HCEC 1CT (cell line): ENCODE measurements at places on chromosomes 11 and 22.

DNA sequence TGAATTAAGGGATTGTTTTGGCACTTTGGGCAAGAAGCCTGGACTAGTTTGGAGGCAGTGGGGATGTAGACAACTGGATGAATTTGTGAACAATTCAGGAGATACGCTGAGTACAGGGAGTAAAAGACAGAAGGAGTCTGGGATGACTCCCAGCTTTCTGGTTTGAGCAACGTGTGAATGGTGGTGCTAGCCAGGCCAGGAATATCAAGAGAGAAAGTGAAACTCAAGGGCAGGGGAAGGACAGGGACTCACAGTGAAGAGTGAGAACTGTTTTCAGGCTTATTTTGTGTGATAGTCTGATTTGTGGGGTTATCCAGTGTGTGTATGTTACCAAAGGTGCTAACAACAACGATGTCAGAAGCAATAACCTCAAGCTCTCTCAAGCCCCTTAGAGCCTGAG lies 15.9 kb downstream of the CHRM1 start:
- no peak for DNase-seq

- no peak for DNase-seq
Measured at GRCh38 chr11:88814076-88814475, 251.7 kb downstream of the GRM5 start.

DNA sequence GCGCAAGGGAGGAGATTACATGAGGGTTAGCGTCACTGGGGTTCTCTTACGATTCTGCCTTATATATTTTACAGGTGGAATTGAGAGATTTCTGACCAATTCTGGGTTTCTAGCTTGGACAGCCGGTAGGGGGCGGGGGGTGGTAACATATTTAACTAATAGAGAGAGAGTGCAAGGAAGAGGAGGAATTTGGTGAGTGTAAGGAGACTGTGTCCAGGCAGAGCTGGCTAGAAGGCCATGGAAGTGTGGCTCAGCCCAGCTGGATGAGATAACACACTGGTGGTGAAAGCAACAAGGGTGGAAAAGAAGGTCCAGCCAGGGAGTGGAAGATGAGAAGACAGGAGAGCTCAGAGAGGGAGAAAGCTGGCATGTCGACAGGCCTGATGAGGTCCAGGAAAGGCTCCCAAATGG lies 56.5 kb downstream of the ST3GAL4 start:
- DNase-seq = no peak

- no peak for DNase-seq
Measured at GRCh38 chr11:44244639-44245310, 65.2 kb downstream of the ALX4 start.

DNA sequence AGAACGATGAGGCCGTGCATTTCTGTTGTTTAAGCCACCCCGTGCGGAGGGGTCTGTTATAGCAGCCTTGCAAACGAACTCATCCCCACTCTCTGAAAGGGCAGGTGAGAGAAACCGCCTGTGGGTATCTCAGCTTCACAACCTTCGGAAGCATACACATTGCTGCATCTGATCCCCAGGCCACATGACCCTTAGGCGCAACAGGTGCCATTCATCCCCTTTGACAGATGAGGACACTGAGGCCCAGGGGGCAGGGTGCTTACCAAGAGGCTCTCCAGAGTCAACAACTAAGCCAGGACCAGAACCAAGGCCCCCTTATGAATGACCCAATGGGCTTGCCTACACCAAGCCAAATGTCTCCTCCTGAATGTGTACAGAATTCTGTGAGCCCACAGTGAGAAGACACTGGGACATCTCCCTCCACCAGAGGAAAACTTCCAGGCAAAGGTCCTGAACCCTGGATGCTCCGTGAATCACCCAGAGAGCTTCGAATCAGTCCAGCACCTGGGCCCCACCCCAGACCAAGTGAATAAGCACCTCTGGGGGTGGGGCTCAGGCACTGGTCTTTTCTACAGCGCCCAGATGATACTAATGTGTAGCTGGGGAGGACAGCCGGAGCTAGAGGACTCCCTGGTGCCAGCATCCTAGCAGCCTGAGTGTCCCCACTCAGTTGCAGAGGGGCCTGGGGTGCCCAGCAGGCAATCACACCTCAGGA lies 83.2 kb downstream of the BUD13 start:
- no peak for DNase-seq

- no peak for DNase-seq
Measured at GRCh38 chr11:46635557-46636139, 18.3 kb downstream of the ATG13 start.

DNA sequence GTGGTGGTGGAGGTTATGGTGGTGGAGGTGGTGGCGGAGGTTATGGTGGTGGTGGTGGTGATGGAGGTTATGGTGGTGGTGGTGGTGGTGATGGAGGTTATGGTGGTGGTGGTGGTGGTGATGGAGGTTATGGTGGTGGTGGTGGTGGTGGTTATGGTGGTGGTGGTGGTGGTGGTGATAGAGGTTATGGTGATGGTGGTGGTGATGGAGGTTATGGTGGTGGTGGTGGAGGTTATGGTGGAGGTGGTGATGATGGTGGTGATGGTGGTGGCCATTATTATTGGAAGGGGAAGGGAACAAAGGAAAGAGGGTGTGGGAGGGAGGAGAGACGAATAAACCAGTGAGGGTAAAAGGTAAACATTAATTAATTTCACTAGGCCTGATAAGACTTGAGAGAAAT lies 53.5 kb upstream of the TCF20 start:
- DNase-seq = no peak

- no peak for DNase-seq
Measured at GRCh38 chr11:68402355-68403031, 58.1 kb upstream of the PPP6R3 start.

- DNase-seq = no peak
Measured at GRCh38 chr11:8222820-8223512, 40.7 kb downstream of the LMO1 start.

DNA sequence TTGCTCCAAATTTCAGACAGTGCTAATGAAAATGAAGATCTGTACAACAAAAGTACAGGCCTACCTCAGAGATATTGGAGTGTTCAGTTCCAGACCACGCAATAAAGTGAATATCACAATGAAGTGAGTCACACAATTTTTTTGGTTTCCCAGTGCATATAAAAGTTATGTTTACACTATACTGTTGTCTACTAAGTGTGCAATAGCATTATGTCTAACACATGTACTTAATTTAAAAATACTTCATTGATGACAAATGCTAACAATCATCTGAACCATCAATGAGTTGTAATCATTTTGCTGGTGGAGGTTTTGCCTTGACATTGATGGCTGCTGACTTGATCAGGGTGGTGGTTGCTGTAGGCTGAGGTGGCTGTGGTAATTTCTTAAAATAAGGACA lies 60.6 kb upstream of the E2F8 start:
- DNase-seq = peak; percentile 52

DNA sequence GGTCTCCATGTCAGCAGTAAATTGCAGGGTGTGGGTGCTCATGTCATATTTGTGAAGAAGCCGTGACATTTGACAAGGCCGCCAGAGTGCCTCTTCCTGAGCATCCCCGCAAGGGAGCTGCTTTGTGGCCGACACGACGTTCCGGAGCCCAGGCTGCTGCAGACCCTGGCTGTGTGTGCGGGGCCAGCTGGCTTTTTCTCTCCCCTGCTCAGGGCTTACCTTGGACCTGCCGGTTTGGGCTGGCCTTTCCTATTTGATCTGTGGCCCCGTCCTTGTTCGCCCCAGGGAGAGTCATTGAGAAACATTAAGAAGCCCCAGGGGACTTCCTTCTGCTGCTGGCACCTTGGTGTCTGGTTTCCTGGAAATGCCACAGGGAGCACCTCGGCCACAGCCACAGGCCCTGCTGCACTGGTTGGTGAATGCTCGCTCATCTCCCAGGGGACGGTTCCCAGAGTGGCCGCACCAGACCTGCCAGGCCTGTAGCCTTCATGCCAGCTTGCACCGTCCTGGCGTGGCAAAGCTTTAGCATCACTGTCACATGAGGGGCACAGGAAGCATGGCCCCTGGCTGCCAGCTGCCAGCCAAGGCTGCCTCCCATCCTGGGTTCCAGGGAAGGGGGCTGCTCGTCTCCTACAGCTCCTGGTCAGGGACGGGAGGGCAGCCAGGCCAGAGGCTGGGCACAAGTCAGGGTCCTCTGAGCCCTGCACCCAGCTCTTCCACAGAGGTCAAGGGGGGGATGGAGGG lies 5.4 kb downstream of the GRK2 start:
- DNase-seq = no peak
